ENCODE measurements at places on chromosomes 6 and 20. TPM values are rescaled to one million over a fixed set of nuclear protein-coding genes. Genes with fewer than 3 reads are reported as not detected.

GPLD1 gene
- total RNA-seq = 0.87 TPM

FERMT1 gene
- total RNA-seq = 5.2 TPM

BCLAF1 gene
- total RNA-seq = 103 TPM

PAX1 gene
- total RNA-seq = not detected

HSPA12B gene
- total RNA-seq = 0.12 TPM

ANKRD6 gene
- 2.0 TPM for total RNA-seq

LGSN gene
- not detected for total RNA-seq

NR2E1 gene
- not detected for total RNA-seq

STMN3 gene
- total RNA-seq = 43.9 TPM

VGLL2 gene
- total RNA-seq = not detected

PHACTR3 gene
- not detected for total RNA-seq

TRIM15 gene
- not detected for total RNA-seq

PRL gene
- not detected for total RNA-seq

KCNG1 gene
- total RNA-seq = 103 TPM

TMEM244 gene
- 0.66 TPM for total RNA-seq

CLPSL1 gene
- total RNA-seq = not detected

ADGRF5 gene
- under 0.01 TPM for total RNA-seq

MRPL14 gene
- total RNA-seq = 97.3 TPM

SNAP91 gene
- 2.9 TPM for total RNA-seq

CTCFL gene
- not detected for total RNA-seq

DEFB124 gene
- total RNA-seq = not detected

RSPH9 gene
- 1.2 TPM for total RNA-seq

ESR1 gene
- total RNA-seq = 8.2 TPM

KHDRBS2 gene
- not detected for total RNA-seq

TNF gene
- not detected for total RNA-seq

MACROD2 gene
- total RNA-seq = 3.6 TPM

RGS17 gene
- 27.5 TPM for total RNA-seq

AGER gene
- 0.44 TPM for total RNA-seq
